Ascending aorta (tissue), 2 donors: ENCODE measurements at places on chromosomes 3 and 15.

DNA sequence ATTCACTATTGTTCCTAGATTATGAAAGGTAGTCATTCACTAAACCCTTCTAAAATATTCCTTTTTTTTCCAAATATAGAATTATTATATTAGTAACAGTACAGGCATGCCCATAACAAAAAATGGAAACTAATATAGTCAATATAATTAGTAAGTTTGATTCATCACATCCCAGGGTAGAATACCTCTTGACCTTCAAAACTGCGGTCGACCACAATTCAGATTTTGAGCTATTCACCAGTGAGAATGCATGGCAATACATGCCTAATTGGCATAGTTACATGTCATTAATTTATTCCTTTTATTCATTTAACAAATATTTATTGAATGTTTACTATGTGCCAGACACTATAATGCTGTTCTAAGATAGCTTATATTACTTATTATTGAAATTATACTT lies 98.0 kb downstream of the CHL1 start:
- DNase-seq: no peak

- DNase-seq: no peak
Observed at GRCh38 chr3:140122183-140122582, 187.2 kb downstream of the CLSTN2 start.

DNA sequence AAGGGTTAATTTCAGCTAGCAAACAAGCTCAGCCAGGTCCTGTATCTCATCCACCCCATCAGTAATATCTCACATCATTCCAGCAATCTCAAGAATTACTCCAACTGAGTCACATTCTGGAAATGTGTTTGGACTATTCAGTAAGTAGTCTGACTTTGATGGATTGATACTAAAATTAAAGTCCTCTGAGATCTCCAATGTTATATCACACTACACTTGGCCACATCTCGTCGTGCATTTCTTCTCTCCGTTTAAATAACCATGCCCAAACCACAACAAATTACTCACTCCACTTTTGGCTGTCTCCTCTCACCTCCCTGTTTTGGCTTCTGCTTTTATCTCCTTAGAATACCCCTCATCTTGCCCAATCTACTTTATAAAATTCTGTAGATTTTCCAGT lies 292.2 kb downstream of the PYDC2 start:
- DNase-seq: no peak

- DNase-seq: no peak
Observed at GRCh38 chr15:63519041-63519440, 14.6 kb downstream of the USP3 start.

DNA sequence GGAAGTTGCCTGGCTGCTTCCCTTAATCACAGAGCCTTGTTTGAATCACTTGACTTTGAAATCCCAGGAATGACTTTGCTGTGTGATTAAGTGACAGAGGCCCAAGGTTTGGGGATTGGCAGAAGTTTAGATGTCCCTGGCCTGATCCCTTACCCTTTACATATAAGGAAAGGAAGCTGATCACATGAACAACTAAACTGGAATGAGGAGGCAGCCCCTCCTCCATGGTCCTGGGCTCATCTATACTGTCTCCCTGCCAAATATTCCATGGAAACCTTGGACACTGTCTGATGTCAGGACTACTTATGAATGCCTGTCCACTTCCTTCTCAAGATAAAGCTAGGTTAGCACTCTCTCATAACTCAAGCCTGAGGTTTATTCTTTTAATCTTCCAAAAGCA lies 181.3 kb upstream of the CTDSPL start:
- no peak for DNase-seq

GRCh38 chr3:88133711-88134263 lies 16.0 kb upstream of the C3orf38 start:
- no peak for DNase-seq

DNA sequence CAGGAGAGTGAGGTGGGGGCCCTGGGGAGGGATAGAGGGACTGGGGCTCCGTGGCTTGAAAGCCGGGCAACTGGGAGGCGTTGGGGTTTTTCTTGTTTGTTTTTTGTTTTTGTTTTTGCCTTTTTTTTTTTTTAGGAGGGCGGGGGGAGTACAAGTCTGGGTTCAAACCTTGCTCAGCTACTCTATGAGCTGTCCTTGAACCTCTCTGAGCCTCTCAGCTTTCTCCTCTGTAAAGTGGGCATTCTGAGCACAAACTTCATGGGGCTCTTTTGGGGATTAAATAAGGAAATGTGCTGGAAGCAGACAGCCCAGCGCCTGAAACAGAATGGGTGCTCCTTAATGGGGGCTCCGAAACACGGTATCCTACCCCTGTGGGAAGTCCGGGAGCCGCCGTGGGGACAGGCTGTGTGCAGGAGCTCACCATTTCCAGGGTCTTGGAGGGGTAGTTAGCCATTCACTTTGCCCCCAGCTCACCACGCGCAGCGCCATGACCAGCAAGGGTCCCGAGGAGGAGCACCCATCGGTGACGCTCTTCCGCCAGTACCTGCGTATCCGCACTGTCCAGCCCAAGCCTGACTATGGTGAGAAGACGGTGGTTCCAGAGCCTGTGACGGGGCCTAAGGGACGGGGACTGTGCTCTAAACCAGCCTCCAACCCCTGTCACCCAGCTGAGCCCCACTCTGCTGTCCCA lies 388 bp downstream of the ACY1 start:
- no peak for DNase-seq

- no peak for DNase-seq
Observed at GRCh38 chr3:150545419-150546225, 674 bp downstream of the SERP1 start.

DNA sequence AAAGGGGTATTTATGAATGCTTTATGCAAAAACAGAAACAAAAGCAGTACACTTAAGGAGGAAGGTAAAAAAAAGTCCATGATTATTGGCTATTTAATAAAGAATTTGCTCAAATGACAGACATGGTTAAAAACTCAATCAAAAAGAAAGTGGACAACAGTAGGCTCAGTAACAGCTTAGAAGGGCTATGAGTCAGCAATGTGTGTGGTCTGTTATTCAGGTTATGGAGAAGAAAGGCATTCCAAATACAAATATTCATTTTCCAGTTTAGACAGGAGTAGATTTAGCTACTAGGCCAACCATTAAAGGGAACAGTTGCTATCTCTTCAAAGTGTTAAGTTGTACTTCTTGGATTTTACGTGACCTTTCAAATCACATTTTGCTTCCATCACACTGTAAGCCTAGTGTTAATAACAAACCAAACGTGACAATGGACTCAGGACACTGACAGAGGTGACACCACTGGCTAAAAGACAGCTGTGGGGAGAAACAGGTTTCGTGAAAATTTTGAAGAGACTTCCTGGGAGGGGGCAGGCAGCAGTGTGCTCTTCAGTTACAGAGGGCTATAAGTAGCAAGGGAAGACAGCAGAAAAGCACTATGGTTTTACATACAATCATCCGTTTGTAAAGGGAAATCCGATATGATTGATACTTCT lies 41.7 kb upstream of the MYO5C start:
- no peak for DNase-seq

DNA sequence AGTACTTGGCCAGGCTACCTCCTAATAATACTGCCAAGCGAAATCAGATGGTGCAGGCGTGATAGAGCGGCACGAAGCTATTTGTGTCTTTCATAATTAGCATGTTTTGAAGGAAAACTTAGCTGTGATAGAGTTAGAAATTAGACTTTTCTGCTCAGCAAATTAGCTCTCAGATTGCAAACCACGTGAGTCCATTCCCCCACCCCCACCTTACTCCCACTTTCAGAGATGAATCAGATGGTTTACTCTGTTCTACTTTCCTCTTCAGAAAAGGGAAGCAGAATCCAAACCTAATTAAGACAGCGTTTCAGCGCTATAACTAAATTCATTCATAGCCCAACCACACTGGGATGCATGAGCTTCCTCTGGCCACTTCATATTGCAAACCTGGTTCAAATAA lies 214.6 kb downstream of the SLCO3A1 start:
- no peak for DNase-seq

- no peak for DNase-seq
Observed at GRCh38 chr15:58469432-58470353, 37.9 kb downstream of the LIPC start.

DNA sequence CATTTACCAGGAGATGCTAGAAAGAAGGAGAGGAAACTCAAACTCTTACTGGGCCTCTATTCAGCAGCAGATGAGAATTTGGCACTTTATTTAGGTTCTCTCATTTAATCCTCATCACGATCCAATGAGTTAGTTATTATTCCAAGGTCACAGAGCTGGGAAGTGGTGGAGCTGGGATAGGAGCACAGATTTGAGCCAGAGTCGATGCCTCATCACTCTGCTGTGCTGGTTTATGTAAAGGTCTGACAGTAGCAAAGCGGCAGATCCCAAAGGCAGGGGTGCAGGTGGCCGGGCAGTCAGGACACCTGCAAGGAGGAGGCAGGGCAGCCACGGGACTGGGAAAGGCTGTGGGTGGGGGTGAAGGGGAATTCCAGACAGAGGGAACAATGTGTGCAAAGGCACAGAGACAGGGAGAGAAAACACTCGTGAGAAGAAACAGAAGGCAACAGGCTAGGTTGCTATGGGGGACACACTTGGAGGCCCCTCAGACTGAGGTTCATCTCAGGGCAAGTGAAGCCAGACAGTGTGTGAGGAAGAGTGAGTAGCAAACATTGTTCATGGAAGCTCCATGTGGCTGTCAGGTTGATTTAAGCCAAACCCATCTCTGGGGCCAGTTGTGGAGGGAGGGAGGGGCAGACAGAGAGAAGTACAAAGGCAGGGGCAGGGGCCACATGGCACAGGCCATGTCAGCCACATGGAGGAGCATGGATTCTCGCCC lies 26.8 kb downstream of the RAB6B start:
- no peak for DNase-seq

DNA sequence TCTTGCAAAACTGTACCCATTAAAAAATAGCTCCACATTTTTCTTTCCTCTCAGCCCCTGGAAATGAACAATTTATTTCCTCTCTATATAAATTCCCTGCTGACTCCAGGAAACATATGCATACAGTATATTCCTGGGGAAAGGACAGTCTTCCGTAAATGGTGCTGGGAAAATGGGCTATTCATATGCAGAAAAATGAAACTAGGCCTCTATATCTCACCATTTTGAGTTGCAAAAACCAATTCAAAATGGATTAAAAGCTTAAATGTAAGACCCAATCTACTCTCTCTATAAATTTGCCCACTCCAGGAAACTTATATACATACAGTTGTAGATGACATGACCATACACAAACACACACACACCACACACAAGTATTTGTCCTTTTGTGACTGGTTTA lies 85.9 kb upstream of the GPR149 start:
- DNase-seq: no peak

DNA sequence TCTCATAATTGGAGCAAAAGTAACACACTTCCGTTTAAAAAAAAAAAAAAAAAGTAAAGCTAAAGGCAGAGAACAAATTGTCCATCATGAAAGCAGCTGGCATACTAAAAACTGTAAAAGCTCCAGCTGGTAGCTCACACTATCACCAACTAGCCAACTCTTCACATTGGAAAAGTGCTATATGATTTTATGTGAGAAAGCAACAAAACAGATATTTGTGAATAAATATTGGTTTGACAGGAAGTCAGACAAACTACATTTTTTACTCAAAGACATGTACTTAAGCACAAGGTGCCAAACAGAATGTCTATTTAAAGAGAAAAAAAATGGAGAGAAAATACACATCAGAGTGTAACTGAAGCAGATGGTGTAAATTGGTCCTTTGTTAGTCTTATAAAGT lies 231.2 kb upstream of the CADM2 start:
- DNase-seq: no peak

GRCh38 chr3:112974894-112975293 lies at the start of gene CD200R1:
TSS of gene CD200R1 (minus strand) at chr3:112975103. CDS start at chr3:112974857, 246 bp downstream.
- DNase-seq: no peak

DNA sequence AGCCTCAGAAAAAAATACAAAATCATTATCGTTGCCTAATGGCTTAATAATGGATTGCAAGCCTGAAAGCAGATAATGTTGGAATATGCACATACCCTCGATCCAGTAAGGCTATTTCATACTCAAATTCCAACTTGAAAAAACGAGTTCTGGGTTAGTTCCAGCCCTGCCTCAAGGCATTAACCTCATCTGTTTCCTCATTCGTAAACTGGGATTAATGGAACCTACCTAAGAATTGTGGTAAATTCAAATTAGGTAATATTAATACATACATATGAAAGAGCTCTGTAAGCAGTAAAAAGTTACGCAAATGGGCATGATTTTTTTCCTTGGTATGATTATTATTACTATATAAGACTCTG lies 107.5 kb downstream of the SRGAP3 start:
- no peak for DNase-seq

- no peak for DNase-seq
Observed at GRCh38 chr3:356952-357351, 160.4 kb downstream of the CHL1 start.

- no peak for DNase-seq
Observed at GRCh38 chr3:43481375-43481774, 140.4 kb downstream of the ANO10 start.

- DNase-seq: no peak
Observed at GRCh38 chr3:32392536-32393302, 1.1 kb downstream of the CMTM7 start.

GRCh38 chr15:98611808-98612207 lies 36.5 kb upstream of the IGF1R start:
- no peak for DNase-seq

GRCh38 chr15:80942746-80943565 lies 46.7 kb downstream of the MESD start:
- DNase-seq: no peak

DNA sequence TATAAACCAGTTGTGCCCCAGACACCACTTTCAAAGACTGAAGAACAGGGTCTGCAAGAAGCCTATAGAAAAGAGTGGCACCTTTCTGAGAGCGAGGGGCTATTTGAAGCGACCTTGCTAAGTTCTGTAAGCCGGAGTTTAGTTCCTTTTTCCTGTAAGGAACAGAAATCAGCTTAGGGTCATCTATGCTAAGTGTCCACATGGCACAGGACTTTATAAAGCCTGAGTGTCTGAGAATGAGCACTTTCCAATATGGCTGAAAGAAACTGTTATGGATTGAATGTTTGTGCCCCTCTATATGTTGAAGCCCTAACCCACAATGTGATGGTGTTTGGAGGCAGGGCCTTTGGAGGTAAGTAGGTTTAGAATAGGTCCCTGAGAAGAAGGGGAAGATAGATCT lies 4.0 kb upstream of the A4GNT start:
- DNase-seq: no peak

DNA sequence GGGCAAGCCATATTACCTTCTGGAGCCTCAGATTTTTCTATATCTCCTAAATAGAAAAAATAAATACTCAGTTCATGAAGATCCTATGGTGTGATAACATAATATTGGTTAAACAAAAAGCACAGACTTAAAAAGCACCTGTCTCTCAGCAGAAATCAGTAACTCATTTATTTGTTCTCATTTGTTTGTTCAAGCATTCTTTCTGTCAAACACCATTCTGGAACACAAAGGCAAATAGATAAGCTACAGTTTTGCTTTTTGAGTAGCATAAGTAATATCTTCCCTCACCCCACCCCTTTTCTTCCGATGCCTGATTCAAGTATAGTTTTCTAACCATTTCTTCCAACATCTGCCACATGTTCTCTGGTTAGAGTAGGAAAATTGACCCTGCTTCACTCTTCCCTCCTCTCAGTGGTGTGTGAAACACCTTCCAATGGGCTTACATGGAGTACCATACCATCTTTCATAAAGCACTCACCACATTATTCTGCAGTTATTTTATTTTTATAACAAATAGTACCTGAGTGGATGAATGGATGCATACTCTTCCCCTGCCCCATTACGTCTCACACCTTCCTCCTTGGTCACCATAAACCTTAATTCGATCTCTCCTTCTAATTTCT lies 8.4 kb upstream of the IL1RAP start:
- DNase-seq: no peak
